Activated CD8-positive, alpha-beta T cell treated with anti-CD3 and anti-CD28 coated beads for 36 hours (primary cell): ENCODE measurements at places on chromosomes 2 and 18.
A peak's percentile ranks its signal among the peaks of the same experiment; 100 is the strongest.

- H3K4me1 ChIP-seq = peaks cover 52% of the 10 kb centered on the region
- H3K36me3 ChIP-seq = peaks cover 20% of the 10 kb centered on the region
- no peaks in the 10 kb centered on the region for H3K27me3 ChIP-seq
- no peak for DNase-seq
- peak overlapping the region; percentile 91 for H3K4me3 ChIP-seq
- H3K27ac ChIP-seq = peak overlapping the region; percentile 75
These were observed 2.5 kb downstream of the RTN4 start for GRCh38 chr2:55047677-55048299.

- no peak for DNase-seq
- no peaks in the 10 kb centered on the region for H3K36me3 ChIP-seq
- no peaks in the 10 kb centered on the region for H3K27me3 ChIP-seq
- H3K27ac ChIP-seq = no peak overlapping the region
- H3K4me3 ChIP-seq = no peak overlapping the region
- H3K4me1 ChIP-seq = no peaks in the 10 kb centered on the region
These were observed 186.3 kb downstream of the SLC8A1 start for GRCh38 chr2:40265602-40266001.

- H3K27ac ChIP-seq = no peak overlapping the region
- H3K36me3 ChIP-seq = no peaks in the 10 kb centered on the region
- H3K4me3 ChIP-seq = no peak overlapping the region
- H3K4me1 ChIP-seq = peaks cover 7% of the 10 kb centered on the region
These were observed 42.5 kb downstream of the TRIB2 start for GRCh38 chr2:12759248-12759647.

- H3K27me3 ChIP-seq = no peaks in the 10 kb centered on the region
- DNase-seq = no peak
- peaks cover 48% of the 10 kb centered on the region for H3K4me1 ChIP-seq
- peaks cover 11% of the 10 kb centered on the region for H3K36me3 ChIP-seq
- H3K27ac ChIP-seq = peak overlapping the region; percentile 97
- peak overlapping the region; percentile 98 for H3K4me3 ChIP-seq
These were observed 628 bp downstream of the MRPL30 start for GRCh38 chr2:99181624-99182000.

DNA sequence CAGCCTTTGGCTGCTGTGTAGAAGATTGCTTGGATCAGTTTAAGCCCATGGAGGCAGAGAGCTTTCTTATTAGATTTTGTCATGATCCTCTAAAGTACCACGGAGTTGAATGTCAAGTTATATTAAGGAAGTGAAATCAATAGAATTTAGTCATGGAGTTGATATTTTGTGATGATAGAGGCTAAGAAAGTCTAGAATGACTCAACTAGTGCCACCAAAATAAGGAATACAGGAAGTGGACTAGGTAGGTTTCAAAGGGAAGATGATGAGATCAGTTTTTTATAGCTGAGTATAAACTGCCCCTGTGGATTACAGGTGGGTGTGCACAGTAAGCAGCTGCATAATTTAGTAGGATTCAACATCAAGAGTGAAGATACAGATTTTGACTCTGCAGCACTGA is 25.2 kb downstream of the FBXO36 start:
- H3K27ac ChIP-seq = no peak overlapping the region
- no peak for DNase-seq
- H3K27me3 ChIP-seq = no peaks in the 10 kb centered on the region
- no peaks in the 10 kb centered on the region for H3K36me3 ChIP-seq
- H3K4me3 ChIP-seq = no peak overlapping the region
- H3K4me1 ChIP-seq = peaks cover 8% of the 10 kb centered on the region

DNA sequence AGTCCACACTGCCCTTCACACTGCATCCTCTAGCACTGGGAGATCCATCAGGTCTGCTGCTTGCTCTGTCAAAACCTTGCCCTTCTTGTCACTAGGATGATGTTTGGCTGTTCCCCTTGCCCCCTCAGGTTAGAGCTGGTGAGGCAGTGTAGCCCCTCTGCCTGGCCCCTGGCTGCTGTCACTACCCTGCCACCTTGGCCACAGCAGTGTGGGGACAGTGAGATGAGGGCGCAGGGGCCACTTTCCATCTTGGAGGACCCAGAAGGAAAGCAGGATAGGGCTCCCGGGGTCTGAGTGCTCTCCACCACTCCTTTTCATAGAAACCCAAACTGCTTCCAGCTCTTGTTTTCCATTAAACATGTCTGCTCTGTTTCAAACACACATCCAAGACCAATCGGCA is 19.9 kb downstream of the THSD7B start:
- no peak overlapping the region for H3K4me3 ChIP-seq
- no peaks in the 10 kb centered on the region for H3K4me1 ChIP-seq
- no peaks in the 10 kb centered on the region for H3K36me3 ChIP-seq
- peaks cover 4% of the 10 kb centered on the region for H3K27me3 ChIP-seq
- DNase-seq = no peak
- H3K27ac ChIP-seq = no peak overlapping the region

- no peaks in the 10 kb centered on the region for H3K27me3 ChIP-seq
- no peak overlapping the region for H3K4me3 ChIP-seq
- H3K27ac ChIP-seq = no peak overlapping the region
- DNase-seq = no peak
- no peaks in the 10 kb centered on the region for H3K4me1 ChIP-seq
These were observed 104.0 kb downstream of the DNER start for GRCh38 chr2:229610333-229610732.

GRCh38 chr2:224134003-224134734 is 95.1 kb upstream of the SERPINE2 start:
- no peaks in the 10 kb centered on the region for H3K36me3 ChIP-seq
- H3K4me1 ChIP-seq = no peaks in the 10 kb centered on the region
- no peak for DNase-seq
- H3K27me3 ChIP-seq = peaks cover 22% of the 10 kb centered on the region

DNA sequence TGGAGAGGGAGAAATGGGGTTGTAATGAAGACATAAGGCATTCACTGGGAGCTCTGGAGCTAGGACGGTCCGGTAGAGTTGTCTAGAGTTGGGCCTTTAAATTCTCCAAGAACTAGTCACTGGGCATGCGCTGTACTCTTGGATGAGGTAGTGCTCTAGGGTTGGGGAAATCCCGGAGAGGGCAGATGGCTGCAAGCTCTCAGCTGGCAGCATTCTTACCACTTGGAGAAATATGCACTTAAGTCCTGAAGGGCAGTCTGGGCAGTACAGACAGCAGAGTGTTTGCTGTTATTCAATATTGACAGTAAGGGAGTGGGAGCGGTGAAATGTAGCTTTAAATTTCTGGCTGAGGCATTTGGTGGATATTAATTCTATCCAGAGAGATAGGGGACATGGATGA is 214.6 kb downstream of the RDH14 start:
- H3K27ac ChIP-seq = no peak overlapping the region
- no peaks in the 10 kb centered on the region for H3K36me3 ChIP-seq
- DNase-seq = no peak

DNA sequence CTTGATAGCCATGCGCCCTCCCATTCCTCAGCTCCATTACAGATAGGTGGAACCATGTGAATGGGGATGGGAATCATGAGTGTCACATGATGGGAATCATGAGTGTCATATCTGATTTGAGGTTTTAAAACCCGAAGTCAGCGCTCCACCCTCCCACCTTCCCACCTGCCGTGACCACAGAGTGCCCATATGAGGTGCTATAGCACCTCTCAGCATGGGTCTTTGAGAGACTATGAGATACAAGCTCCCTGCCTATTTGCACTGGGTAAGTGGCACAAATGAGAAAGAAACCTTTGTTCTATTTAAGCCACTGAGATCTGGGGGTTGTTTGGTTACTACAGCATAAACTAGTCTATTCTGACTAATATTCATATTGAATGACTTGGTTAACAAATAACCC is 78.5 kb upstream of the PTPRM start:
- H3K27ac ChIP-seq = no peak overlapping the region
- DNase-seq = no peak
- no peaks in the 10 kb centered on the region for H3K36me3 ChIP-seq
- no peaks in the 10 kb centered on the region for H3K27me3 ChIP-seq

- H3K36me3 ChIP-seq = no peaks in the 10 kb centered on the region
- no peaks in the 10 kb centered on the region for H3K27me3 ChIP-seq
- no peak overlapping the region for H3K27ac ChIP-seq
- H3K4me3 ChIP-seq = no peak overlapping the region
These were observed 122.5 kb downstream of the PLEKHM3 start for GRCh38 chr2:207902821-207903220.

- no peak overlapping the region for H3K27ac ChIP-seq
- no peak overlapping the region for H3K4me3 ChIP-seq
- H3K27me3 ChIP-seq = no peaks in the 10 kb centered on the region
- no peaks in the 10 kb centered on the region for H3K4me1 ChIP-seq
- no peaks in the 10 kb centered on the region for H3K36me3 ChIP-seq
These were observed 477.5 kb downstream of the SLC4A3 start for GRCh38 chr2:220104871-220105351.

GRCh38 chr2:240813231-240813921 is 6.6 kb downstream of the KIF1A start:
- no peak overlapping the region for H3K4me3 ChIP-seq
- no peak for DNase-seq
- peaks cover 1% of the 10 kb centered on the region for H3K4me1 ChIP-seq
- no peak overlapping the region for H3K27ac ChIP-seq

- no peak for DNase-seq
- peaks cover 5% of the 10 kb centered on the region for H3K36me3 ChIP-seq
- H3K4me1 ChIP-seq = peaks cover 63% of the 10 kb centered on the region
- H3K4me3 ChIP-seq = no peak overlapping the region
- no peaks in the 10 kb centered on the region for H3K27me3 ChIP-seq
These were observed 13.6 kb downstream of the TLK1 start for GRCh38 chr2:171147081-171147480.

GRCh38 chr2:15096873-15097272 is 464.3 kb downstream of the NBAS start:
- no peaks in the 10 kb centered on the region for H3K36me3 ChIP-seq
- H3K27me3 ChIP-seq = peaks cover 1% of the 10 kb centered on the region
- no peak for DNase-seq
- peaks cover 9% of the 10 kb centered on the region for H3K4me1 ChIP-seq
- H3K4me3 ChIP-seq = no peak overlapping the region

DNA sequence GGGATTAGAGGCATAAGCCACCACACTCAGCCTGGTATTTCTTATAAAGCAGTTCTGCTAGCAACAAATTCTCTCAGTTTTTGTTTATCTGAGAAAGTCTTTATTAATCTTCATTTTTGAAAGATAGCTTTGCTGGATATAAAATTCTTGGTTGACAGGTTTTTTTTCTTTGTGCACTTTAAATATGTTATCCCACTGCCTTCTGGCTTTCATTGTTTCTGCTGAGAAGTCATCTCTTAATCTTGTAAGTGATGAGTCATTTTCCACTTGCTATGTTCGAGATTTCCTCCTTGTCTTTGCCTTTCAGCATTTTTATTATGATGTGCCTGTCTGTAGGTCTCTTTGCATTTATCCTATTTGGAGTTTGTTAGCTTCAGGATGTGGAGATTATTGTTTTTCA is 5.9 kb upstream of the ELAC1 start:
- no peak overlapping the region for H3K27ac ChIP-seq
- H3K27me3 ChIP-seq = no peaks in the 10 kb centered on the region
- no peak for DNase-seq
- no peak overlapping the region for H3K4me3 ChIP-seq
- no peaks in the 10 kb centered on the region for H3K4me1 ChIP-seq

- no peak overlapping the region for H3K27ac ChIP-seq
- H3K4me3 ChIP-seq = no peak overlapping the region
- H3K27me3 ChIP-seq = no peaks in the 10 kb centered on the region
- no peaks in the 10 kb centered on the region for H3K36me3 ChIP-seq
- H3K4me1 ChIP-seq = peaks cover 8% of the 10 kb centered on the region
These were observed 562.8 kb downstream of the TNS1 start for GRCh38 chr2:217440000-217440399.

- no peaks in the 10 kb centered on the region for H3K4me1 ChIP-seq
- no peak for DNase-seq
- no peak overlapping the region for H3K4me3 ChIP-seq
- no peaks in the 10 kb centered on the region for H3K27me3 ChIP-seq
- no peak overlapping the region for H3K27ac ChIP-seq
These were observed 91.8 kb upstream of the NEDD4L start for GRCh38 chr18:57951999-57952774.

DNA sequence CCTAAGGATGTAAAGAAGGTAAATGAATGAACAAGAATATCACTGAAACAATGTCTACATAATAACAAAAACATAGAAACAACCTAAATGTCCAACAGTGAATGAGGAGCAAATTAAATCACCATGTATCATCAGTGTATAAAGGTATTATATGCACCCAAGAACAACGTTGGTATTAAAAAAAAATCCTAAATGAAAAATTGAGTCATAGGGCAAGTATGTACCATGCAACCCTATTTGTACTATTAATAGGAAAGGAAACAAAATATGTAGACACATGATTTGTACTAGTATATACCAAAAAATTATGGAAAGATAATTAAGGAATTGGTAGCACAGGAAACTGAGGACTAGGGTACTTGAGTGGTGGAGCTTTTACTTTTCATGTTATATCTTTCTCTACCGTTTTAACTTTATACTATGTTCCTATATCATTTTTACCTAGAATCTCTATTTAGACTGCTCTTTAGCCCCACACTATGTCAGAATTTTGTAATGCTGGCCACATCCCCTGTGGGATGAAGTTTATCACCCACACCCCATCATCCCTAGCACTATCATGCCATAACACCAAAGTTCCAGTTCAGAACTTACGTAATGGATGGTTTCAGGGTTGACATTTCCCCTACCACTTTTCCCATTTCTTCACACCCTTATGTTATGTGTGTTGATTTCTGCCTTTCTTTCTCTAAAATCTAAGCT is 25.6 kb downstream of the IKZF2 start:
- DNase-seq = no peak
- H3K4me3 ChIP-seq = no peak overlapping the region
- H3K36me3 ChIP-seq = peaks cover 5% of the 10 kb centered on the region
- H3K27ac ChIP-seq = peak overlapping the region; percentile 60
- H3K27me3 ChIP-seq = no peaks in the 10 kb centered on the region

DNA sequence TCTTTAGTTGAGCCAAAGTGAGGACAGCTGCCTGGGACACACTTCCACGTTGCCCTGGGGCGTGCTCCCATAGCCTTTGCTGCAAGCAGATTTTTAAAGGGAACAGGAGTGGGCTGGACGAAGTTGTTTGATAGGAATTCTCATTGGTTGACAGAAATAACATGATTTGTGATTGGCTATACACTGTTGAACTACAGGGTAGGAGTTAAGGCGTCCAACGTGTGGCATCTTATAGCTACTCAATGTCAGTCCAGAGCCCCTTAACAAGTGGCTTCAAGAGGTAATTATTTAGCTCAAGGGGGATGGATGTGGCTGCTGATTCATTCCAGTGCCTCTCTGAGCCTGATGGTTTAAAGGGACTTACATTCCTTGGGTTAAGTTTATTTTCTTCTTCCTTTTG is 65.5 kb downstream of the ACAA2 start:
- no peak overlapping the region for H3K27ac ChIP-seq
- H3K4me1 ChIP-seq = peaks cover 17% of the 10 kb centered on the region
- H3K4me3 ChIP-seq = no peak overlapping the region
- no peaks in the 10 kb centered on the region for H3K36me3 ChIP-seq
- peaks cover 4% of the 10 kb centered on the region for H3K27me3 ChIP-seq
